ENCODE measurements at places on chromosomes 12 and 14.

GRCh38 chr14:54225457-54226060 is 171.2 kb upstream of the CDKN3 start:
- DNase-seq, result no peak

- peak; percentile 17 for DNase-seq
These were observed 7.1 kb upstream of the OAS2 start for GRCh38 chr12:112971248-112971647.

DNA sequence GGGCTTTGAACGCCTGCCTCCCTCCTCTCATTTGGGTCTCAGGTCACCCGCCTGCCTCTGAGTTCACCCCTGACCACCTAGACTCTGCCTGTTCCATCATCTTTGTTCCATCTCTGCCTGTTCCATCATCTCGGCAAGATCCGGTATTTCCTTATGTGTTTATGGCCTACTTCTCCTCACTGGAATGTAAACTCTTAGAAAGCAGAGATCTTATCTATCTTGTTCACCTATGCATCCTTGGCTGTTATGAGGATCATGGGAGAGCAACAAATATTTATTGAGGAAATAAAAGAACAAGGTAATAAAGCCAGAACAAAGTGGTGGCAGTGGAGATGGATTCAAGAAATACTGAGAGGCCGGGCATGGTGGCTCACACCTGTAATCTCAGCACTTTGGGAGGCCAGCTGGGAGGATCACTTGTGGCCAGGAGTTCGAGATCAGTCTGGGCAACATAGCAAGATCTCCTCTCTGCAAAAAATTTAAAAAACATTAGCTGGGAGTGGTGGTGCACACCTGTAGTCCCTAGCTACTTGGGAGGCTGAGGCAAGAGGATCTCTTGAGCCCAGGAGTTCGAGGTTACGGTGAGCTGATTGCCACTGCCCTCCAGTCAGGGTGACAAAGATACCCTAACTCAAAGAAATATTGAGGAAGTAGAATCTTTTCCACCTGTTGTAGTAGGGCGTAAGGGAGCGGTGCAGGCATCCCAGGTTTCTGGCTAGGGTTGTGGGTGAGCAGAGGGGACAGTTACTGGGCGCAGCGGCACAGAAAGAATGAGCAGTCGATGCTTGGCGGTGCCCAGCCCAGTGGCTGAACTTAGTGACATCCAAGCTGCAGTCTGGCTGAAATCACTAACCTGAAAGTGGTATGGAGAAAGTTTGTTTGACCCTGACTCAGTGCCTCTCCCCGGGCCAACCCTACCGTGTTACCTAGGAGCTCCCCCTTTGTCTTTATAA is 1.7 kb upstream of the KLC1 start:
- DNase-seq, result no peak

DNA sequence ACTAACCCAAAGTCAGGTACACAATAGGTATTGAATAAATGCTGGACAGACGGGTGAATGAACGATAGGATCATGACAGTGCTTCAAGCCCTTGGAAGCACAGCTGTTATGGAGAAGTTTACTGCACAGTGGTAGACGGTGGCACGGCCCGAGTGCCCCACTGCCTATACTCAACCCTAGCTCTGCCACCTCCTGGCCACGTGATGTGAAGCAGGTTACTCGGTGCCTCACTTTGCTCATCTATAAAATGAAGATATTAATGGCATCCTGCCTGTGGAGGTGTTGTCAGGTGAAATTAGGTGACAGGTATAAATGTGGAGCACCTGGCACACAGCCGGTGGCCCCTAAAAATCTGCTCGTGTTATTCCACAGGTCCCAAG is 5.8 kb downstream of the ASB2 start:
- peak; percentile 13 for DNase-seq

- DNase-seq, result peak; percentile 36
These were observed 27.3 kb downstream of the PTPRB start for GRCh38 chr12:70609739-70610491.

GRCh38 chr14:71514941-71515919 is 417.0 kb upstream of the RGS6 start:
- DNase-seq, result no peak

- DNase-seq, result no peak
These were observed 77.8 kb upstream of the GRIP1 start for GRCh38 chr12:66756631-66757030.

DNA sequence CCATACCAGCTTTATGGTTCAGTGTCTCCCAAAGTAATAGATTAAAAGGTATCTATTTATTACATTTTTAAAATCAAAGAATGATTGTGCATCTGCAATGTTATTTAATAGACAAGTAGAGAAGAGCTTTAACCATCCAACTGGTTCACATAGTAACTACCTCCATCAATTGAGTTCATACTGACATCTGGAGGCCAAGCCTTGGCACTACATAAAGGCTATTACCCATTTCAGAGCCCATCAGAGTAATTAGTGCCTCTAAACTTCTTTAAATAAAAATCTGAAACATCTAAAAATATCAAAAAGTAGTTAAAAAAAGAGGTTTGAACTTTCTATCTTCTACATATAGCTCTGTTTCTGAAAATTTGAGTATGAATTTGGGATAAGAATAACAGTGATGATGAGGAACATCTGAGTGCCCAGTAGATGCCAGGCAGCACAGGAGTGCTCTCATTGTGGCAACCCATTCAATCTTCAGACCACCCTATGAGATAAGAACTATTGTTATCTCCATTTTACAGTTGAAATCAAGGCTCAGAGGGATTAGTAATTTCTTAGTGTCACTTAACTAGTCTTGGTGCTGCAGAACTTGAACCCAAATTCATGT is 132.9 kb upstream of the DAAM1 start:
- DNase-seq, result peak; percentile 74

- DNase-seq, result no peak
These were observed 56.8 kb upstream of the CNOT2 start for GRCh38 chr12:70186436-70186835.

DNA sequence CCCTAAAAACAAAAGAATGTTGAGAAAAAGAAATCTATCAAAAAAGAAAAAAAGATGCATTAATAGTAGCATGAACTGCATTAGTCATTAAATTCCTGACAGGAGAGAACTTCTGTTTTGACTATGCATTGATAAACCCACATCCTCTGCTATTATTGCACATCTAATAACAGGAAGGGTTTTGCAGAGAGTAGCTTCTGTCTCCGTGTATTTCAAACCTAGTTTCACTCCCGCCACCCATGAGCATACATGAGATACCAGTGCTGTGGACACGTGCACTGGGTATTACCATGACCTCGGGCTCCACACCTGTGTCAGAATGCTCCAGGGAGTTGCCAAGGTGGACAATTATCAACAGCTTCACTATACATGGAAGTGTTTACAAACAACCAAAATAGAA is 449.1 kb upstream of the SOX5 start:
- DNase-seq, result no peak

DNA sequence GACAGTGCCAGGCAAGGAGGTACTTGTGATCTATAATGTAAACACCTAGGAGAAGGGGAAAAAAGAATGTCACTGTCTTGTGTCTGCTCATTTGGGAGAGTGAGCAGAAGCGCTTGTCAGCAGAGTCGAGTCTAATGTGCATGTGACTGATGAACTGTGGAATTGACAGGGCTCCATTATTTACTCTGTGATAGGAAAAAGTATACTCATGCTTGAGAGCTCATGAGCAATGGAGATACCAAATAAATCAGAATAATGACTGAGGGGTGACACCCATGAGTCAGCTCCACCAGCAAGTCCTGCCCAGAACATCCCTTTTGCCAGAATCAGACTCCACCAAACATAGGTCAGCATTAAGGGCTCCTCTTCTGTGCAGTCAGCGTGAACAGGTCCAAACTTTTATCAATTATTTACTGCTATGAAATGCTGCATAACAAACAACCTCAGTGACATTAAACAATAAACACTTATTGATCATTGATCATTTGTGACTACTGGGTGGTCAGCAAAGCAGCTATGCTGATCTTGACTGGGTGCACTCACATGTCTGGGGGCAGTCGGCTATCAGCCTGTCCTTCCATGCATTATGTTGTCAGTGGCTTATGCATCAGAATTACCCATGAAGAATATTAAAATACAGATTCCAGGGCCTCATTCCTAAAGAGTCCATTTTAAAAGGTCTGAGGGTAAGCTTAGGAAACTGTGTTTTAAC is 29.2 kb upstream of the WSCD2 start:
- DNase-seq, result no peak

- no peak for DNase-seq
These were observed 171.3 kb downstream of the BCL11B start for GRCh38 chr14:99100497-99101270.

DNA sequence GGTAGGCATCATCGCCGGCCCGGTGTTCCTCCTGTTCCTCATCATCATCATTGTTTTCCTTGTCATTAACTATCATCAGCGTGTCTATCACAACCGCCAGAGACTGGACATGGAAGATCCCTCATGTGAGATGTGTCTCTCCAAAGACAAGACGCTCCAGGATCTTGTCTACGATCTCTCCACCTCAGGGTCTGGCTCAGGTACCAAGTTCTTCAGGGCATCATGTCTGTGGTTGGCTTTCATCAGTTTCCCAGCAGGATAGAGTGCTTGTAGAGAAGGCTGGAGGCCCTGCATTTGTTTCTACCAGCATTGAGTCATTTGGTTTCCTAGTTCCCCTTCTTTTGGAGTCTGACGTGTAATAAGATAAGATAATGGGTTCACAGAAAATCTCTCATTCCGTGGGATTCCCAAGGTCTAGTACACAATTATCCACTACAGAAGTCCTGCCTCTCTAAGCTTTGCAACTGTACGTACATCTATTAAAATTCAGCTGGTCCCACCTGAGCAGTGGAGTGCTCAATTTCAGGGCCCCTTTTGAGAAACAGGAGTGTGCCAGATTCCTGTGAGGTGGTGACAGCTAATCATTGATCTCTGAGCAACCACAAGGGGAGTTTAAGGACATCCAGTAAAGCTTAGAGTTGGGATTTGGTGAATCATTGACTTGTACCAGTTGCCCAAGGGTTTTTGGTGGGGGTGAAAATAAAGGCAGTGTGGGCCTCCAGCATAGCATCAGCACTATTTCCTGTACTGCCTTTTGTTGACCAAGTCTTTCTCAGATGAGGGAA is 25.1 kb downstream of the ACVR1B start:
- DNase-seq, result peak; percentile 86

GRCh38 chr12:12007001-12007712 is 63.6 kb upstream of the BCL2L14 start:
- no peak for DNase-seq

GRCh38 chr12:45666396-45666795 is 63.1 kb upstream of the ARID2 start:
- DNase-seq, result no peak

DNA sequence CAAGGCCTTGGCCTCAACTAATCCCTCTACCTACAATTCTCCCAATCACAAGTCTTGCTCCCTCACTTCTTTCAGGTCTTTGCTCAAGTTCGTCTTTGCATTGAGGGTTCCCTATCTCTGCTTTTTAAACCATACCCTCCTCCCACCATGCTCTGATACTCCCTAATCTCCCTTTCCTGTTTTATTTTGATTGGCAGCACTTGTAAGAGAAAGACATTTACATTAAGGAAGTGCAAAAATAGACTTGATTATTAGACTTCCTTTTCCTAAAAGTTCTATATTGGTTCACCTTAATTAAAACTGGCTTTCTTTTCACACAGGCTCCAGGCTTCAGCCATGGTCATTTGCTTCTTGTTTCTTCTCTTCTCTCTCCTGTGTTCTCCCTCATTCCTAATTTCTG is 18.3 kb upstream of the WIF1 start:
- no peak for DNase-seq

- no peak for DNase-seq
These were observed 21.2 kb upstream of the RNASE1 start for GRCh38 chr14:20823859-20824258.

DNA sequence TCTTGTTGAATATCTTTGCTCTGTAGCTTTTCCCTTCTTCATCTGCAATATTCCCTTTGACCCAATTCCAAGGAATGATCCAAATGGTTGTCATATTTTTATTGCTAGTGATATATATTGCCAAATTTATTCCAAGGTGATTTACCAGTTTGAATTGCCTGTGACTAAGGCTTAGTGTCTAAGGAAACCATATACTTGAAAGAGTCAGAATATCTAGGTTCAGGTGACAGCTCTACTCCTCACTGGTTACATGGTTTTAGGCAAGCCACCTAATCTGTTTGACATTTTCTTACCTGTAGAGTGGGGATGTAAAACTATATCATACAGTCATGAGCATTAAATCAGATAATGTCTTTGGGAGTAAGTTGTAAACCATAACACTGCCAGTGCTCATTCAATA is 473.8 kb downstream of the NPAS3 start:
- no peak for DNase-seq

- no peak for DNase-seq
These were observed 1139.1 kb upstream of the TMEM132C start for GRCh38 chr12:127127897-127128296.

- DNase-seq, result peak; percentile 76
These were observed 112.0 kb downstream of the TSPAN8 start for GRCh38 chr12:71045781-71046180.

DNA sequence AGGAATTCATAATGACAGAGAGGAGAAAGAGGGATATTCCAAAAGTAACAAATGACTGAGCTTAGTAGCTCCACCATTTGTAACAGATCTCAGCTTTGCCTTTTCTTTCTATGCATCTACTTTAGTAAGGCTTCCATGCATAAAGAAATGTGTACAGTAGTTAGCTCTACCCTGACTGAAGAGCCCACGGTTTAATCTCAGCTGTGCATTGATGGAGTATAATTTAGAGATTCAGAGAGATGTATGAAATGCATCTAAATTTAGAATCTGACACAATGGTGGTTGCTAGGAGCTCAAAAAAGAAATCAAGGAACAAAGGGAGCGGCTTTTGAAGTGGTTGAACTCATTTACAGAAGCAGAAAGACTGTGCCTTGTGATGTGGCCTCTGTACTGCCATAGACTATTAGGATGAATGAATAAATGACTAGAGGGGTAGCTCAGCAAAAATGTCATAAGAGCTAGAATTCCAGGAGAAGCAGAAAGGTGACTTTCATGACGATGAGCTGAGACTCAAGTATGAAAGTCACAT is 838.6 kb downstream of the RPS29 start:
- DNase-seq, result no peak

DNA sequence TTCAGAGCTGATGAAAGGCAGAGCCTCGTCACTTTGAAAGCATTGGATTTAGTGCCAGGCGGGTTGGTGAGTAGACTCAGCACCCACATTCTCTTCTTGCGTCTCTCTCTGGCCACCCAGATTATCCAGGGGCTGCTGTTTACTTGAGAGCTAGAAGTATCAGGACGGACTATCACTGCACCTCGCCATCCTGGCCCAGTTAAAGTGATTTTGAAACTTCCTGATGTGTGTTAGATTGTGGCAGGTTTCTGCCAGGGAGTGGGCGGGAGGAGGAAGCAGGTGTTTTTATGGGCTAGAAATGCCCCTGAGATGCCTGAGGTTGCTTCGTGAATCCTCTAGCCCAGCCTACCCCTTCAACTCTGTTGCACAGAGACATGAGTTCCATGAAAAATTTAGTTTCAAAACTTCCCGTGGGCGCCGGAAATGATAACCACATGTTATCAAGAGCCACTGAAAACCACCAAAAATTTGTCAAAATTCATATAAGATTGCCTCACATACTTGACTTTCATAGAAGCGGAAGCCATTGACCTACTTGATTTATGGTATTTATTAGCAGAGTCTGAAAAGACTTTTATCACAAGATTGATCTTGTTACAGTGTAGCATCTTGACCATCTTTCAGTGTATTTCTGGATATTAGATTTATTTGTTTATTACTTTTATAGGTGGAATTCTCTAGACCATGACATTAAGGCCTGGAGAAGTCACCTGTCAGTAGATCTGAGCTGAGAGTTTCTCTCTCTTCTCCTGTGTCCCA is 466.0 kb downstream of the RAD51B start:
- no peak for DNase-seq

- peak; percentile 67 for DNase-seq
These were observed 8.5 kb upstream of the LTBP2 start for GRCh38 chr14:74620497-74620921.
